ENCODE measurements at places on chromosomes 3 and 15.
A peak's percentile ranks its signal among the peaks of the same experiment; 100 is the strongest.

DNA sequence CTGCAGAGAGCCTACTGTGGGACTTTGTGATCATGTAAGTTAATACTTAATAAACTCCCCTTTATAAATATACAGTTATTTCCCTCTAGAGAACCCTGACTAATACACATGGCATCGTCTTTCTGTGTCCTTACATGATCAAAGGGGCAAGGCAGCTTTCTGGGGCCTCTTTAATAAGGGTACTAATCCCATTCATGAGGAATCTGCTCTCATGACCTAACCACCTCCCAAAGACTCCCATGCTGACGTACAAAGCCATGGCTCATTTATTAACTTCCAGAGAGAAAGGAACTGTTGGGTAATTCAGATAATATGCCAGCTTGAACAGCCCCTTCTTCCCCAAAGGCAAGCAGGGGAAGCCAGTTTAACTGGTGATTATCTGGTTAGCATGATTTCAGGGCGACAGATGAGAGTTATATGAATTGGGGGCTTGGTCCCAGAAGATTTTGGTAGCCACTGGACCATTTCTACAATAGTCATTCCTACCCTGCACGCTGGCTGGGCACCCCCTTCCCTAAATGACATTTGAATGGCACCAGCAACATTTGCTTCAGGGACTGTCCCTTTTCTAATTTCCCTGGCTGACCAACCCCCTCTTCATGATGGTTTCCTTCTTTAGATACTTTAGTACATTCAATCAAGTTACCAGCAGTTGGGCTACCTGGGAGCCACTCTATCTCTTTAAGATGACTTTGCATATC, 83.6 kb upstream of the C3orf80 start:
- DNase-seq, result no peak

GRCh38 chr15:64731012-64731804, 44.2 kb downstream of the RBPMS2 start:
- peak; percentile 47 for DNase-seq

DNA sequence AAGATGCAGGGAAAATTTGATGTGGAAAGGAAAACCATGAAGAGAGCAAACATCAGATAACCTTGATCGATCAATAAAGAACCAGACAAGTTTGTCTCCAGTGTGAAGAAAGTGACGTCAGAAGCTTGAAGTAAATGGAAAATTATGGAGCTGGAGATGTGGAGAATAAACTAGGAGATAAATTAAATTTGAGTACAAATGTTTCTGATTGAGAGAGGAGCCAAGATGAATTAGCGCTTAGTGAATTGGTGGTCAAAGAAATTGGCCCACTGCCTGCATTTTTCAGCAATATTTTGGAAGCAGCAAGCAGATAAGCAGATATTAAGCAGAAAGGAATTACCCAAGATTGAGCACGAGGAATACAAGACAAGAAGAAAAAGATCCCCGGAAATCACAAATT, 567.3 kb upstream of the ZNF385D start:
- no peak for DNase-seq

GRCh38 chr3:65971293-65972252, 67.1 kb downstream of the MAGI1 start:
- no peak for DNase-seq

DNA sequence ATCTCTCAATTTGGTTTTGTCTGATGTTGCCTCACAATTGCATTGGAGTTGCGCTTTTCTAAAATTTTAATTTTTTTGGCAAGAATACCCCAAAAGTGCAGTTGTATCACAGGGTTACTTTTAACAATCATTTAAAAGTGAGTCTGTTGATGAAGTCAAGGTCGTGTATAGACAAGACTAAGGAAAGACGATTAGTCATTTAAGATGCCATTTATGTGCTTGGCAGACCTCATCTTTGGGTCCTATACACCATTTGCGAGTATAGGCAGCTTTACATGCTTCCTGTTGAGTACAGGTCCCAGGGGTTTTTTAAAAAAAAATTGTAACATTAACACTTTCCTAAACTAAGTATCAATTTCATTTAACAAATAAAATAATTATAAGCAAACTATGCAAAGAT, 12.5 kb downstream of the ARNT2 start:
- no peak for DNase-seq

- DNase-seq, result no peak
Observed at GRCh38 chr15:34583399-34584329, at the start of gene GOLGA8B. TSS of gene GOLGA8B (minus strand) at chr15:34583651. CDS start at chr15:34535912, 47,739 bp downstream.

- DNase-seq, result no peak
Observed at GRCh38 chr15:100186366-100186765, 155.4 kb downstream of the ADAMTS17 start.
